T-cell (primary cell): ENCODE measurements at places on chromosomes 13 and 19.

GRCh38 chr19:47094557-47095475 lies 18.8 kb downstream of the ZC3H4 start:
- no peak for DNase-seq

- DNase-seq, result no peak
Observed at GRCh38 chr13:80029170-80029569, 311.8 kb downstream of the SPRY2 start.

DNA sequence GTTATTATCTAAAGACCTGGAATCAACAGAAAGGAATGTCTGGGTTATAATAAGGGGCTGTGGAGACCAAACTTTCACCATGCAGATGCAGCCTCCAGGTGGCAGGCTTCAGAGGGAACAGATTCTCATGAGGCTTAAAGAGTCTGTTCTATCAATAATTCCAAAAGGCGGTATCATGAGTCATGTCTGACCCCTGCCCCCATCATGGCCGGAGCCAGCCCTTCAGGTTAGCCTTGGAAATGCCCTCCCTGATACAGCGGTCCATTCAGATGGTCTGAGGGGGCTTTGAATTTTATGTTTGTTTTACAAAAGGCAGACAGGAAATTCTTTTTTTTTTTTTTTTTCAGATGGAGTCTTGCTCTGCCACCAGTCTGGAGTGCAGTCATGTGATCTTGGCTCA lies 21.7 kb upstream of the LAMP1 start:
- peak; percentile 10 for DNase-seq

DNA sequence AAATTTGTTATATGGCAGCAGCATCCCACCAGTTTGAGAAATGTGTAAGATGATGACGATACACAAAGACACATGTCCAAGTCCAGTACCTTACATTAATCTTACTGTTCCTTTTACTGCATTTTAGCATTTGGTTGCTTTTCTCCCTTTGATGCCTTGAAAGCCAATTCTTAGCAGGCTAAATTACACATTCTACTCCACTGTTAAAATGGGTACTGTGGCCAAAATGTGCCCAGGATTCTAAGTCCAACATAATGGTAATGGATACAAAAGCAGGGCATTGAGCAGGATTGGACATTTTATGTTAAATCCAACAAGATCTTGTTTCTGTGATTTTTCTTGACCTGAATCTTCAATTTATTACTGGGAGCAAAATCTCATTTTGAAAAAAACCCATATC lies 52.8 kb upstream of the RAP2A start:
- DNase-seq, result no peak

GRCh38 chr13:23427342-23427843 lies 6.1 kb downstream of the SACS start:
- no peak for DNase-seq

DNA sequence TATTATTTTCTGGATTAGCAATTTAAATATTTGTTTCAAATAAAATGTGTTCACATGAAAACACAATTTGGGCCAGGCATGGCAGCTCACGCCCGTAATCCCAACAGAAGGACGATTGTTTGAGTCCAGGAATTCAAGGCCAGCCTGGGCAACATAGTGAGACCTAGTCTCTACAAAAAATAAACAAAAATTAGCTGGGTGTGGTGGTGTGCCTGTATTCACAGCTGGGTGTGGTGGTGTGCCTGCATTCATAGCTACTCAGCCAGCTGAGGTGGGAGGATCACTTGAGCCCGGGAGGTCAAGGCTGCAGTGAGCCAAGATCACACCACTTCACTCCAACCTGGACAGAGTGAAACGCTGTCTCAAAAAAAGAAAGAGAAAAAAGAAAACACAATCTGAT lies 46.4 kb downstream of the KPNA3 start:
- DNase-seq, result no peak
